HepG2 (cell line): ENCODE measurements at places on chromosomes 11 and 22. TPM values are rescaled to one million over a fixed set of nuclear protein-coding genes. Genes with fewer than 3 reads are reported as not detected.

GRCh38 chr11:131074573-131074972 is 158.3 kb upstream of the SNX19 start:
- H3K4me3 ChIP-seq: no peak overlapping the region
- no peaks in the 10 kb centered on the region for H3K27me3 ChIP-seq
- H3K4me1 ChIP-seq: no peaks in the 10 kb centered on the region
- no peaks in the 10 kb centered on the region for H3K36me3 ChIP-seq

DNA sequence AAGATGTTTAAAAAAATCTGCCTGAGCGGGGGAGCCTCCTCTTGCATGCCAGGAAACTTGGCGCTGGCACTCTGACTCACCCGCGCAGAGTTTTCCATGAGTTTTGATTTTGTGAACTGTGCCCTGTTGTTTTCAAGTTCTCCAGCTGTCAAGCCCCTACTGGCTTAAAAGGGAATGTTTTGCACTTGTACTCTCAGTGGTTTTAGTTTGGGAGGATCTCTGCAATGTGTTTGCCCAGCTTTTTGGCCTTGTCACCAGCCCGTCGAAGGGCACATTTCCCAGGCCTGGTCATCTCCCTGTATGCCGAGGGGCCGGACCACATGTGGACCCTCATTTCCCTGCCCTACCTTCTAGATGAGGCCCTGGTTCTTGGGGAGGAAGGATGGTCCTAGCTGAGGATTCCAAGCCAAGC is 12.2 kb downstream of the MRGPRF start:
- no peak overlapping the region for H3K27ac ChIP-seq
- peak; percentile 57 for DNase-seq
- peaks cover 71% of the 10 kb centered on the region for H3K27me3 ChIP-seq
- no peaks in the 10 kb centered on the region for H3K36me3 ChIP-seq
- no peak overlapping the region for H3K4me3 ChIP-seq

The CD6 gene
- total RNA-seq: not detected in 2 replicates

The SELENOM gene
- total RNA-seq: 2.4 and 4.1 TPM in 2 replicates

The CTNND1 gene
- 128 and 184 TPM in 2 replicates for total RNA-seq

The ABCC8 gene
- total RNA-seq: not detected in 2 replicates

GRCh38 chr22:36406721-36407120 is 19.0 kb upstream of the MYH9 start:
- no peak for DNase-seq
- no peaks in the 10 kb centered on the region for H3K36me3 ChIP-seq
- H3K27ac ChIP-seq: no peak overlapping the region
- H3K4me1 ChIP-seq: peaks cover 49% of the 10 kb centered on the region
- no peak overlapping the region for H3K4me3 ChIP-seq

GRCh38 chr11:131037873-131038272 is 121.6 kb upstream of the SNX19 start:
- H3K4me1 ChIP-seq: no peaks in the 10 kb centered on the region
- no peaks in the 10 kb centered on the region for H3K36me3 ChIP-seq
- no peak overlapping the region for H3K27ac ChIP-seq
- peaks cover 1% of the 10 kb centered on the region; the same call in 1 of the 2 replicates for H3K27me3 ChIP-seq

GRCh38 chr11:76589964-76590950 is 80.3 kb downstream of the LRRC32 start:
- H3K36me3 ChIP-seq: no peaks in the 10 kb centered on the region
- DNase-seq: no peak
- no peak overlapping the region for H3K27ac ChIP-seq
- no peaks in the 10 kb centered on the region; the same call in 1 of the 2 replicates for H3K27me3 ChIP-seq
- no peak overlapping the region for H3K4me3 ChIP-seq

The PRSS23 gene
- total RNA-seq: 0.20 and 0.28 TPM in 2 replicates

DNA sequence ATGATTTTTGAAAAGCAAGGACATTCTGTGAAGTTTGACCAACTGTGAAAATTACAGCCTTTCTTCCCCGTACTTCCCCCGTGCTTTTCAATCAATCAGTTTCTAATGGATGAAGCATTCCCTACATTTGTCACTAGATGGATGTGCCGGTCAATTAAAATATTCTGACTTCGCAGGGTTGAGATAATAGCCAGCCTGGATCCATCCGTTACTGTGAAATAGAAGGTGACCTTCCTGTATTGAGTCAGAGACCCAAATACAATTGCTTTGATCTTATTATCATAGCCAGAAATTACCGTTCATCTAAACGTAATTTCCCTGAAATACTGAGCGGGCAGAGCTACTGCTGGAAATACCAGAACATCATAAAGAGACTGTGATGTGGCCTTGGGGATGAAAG is 21.1 kb upstream of the PARVB start:
- H3K36me3 ChIP-seq: peaks cover 18% of the 10 kb centered on the region; the same call in 2 of the 3 replicates
- H3K4me3 ChIP-seq: no peak overlapping the region
- no peaks in the 10 kb centered on the region for H3K27me3 ChIP-seq
- no peak for DNase-seq
- H3K4me1 ChIP-seq: peaks cover 17% of the 10 kb centered on the region

- no peaks in the 10 kb centered on the region for H3K36me3 ChIP-seq
- no peak overlapping the region for H3K4me3 ChIP-seq
- no peak overlapping the region for H3K27ac ChIP-seq
- H3K4me1 ChIP-seq: no peaks in the 10 kb centered on the region
- H3K27me3 ChIP-seq: no peaks in the 10 kb centered on the region
Measured at GRCh38 chr11:110856996-110857812, 145.0 kb upstream of the ARHGAP20 start.

The BANF1 gene
- 40.5 and 45.9 TPM in 2 replicates for total RNA-seq

The GUCY1A2 gene
- 0.07 TPM in 1 of 2 replicates, not detected in the other for total RNA-seq

The SPDYC gene
- total RNA-seq: 0.15 TPM in 1 of 2 replicates, not detected in the other

The CEP126 gene
- total RNA-seq: 1.4 and 1.8 TPM in 2 replicates

GRCh38 chr11:12897867-12898266 is 111.2 kb upstream of the RASSF10 start:
- H3K27me3 ChIP-seq: no peaks in the 10 kb centered on the region
- no peak overlapping the region for H3K27ac ChIP-seq
- DNase-seq: no peak
- H3K4me1 ChIP-seq: peaks cover 25% of the 10 kb centered on the region
- no peak overlapping the region for H3K4me3 ChIP-seq

GRCh38 chr11:1592628-1593027 is 5.5 kb downstream of the KRTAP5-2 start:
- no peak for DNase-seq
- peaks cover 23% of the 10 kb centered on the region for H3K27me3 ChIP-seq
- no peak overlapping the region for H3K27ac ChIP-seq
- H3K4me1 ChIP-seq: peaks cover 19% of the 10 kb centered on the region; the same call in 1 of the 2 replicates

DNA sequence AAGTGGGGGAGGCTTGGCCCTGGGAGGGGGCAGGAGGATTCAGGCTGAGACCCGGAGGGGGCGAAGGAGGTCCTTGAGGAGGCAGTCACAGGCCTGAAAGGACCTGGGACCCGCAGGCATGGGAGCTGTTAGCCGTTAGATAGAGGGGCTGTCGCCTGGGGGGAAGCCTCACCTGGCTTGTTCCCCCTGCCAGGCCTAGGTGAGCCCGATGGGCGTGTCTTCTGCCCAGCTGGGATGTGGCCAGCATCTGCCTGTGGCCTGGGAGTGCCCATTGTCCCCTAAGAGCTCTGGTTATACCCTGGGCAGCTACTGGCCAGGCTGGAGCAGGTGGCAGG is 1.8 kb upstream of the DUSP8 start:
- peaks cover 37% of the 10 kb centered on the region for H3K4me1 ChIP-seq
- DNase-seq: no peak
- no peaks in the 10 kb centered on the region for H3K36me3 ChIP-seq
- H3K27me3 ChIP-seq: peaks cover 17% of the 10 kb centered on the region; the same call in 2 of the 3 replicates

The TUT1 gene
- total RNA-seq: 8.5 and 9.7 TPM in 2 replicates

DNA sequence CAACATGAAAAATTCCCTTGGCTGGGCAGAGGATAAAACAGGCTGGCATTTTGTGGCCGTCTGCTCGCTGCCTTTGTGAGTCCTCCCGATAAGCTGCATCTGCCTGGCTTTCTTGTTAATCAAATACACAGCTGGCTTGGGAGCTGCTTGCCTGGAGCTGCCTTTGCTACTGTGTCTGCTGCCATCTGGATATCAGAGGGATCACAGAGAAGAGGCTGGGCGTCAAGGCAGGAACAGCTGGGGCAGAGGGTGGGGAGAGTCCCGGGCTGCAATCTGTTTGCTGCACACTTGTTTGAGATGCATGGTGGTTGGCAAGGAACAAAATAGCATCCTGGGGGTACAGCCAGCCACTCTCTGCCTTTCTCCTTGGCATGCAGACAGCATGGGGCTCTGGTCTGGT is 36.0 kb downstream of the COMMD9 start:
- H3K4me3 ChIP-seq: no peak overlapping the region
- no peak for DNase-seq
- H3K27me3 ChIP-seq: 0 out of 3 replicates have a peak, but pooled peaks cover 8% of the 10 kb centered on the region
- no peaks in the 10 kb centered on the region for H3K4me1 ChIP-seq

The MCM5 gene
- total RNA-seq: 87.1 and 93.5 TPM in 2 replicates

GRCh38 chr11:61777234-61778090 is 14.9 kb downstream of the TMEM258 start:
- DNase-seq: no peak
- H3K4me3 ChIP-seq: no peak overlapping the region
- H3K27ac ChIP-seq: no peak overlapping the region
- peaks cover 5% of the 10 kb centered on the region for H3K4me1 ChIP-seq

DNA sequence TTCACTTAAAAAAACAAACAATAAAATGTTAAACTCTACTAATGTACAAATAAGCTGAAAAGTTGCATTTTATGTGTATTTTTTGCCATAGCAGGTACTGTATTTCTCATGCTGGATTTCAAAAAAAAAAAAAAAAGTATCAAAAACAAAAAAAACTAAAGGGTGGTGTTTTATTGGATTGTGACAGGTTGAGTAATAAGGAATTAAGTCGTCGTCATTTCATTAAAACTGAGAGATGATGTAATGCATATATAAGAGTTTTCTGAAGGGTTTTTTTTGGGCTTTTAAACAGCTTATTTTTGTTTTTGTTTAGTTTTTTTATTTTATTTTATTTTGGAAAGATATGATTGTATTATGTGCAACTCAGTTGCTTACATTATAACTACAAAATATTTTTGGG is 10.9 kb upstream of the ADSL start:
- H3K27me3 ChIP-seq: no peaks in the 10 kb centered on the region
- no peak overlapping the region for H3K27ac ChIP-seq
- H3K4me1 ChIP-seq: no peaks in the 10 kb centered on the region
- DNase-seq: no peak

The CNGA4 gene
- total RNA-seq: not detected in 2 replicates

The EHF gene
- total RNA-seq: 0.24 and 0.46 TPM in 2 replicates

The KCNE3 gene
- total RNA-seq: 0.33 and 0.41 TPM in 2 replicates

GRCh38 chr11:1272531-1272930 is 36.9 kb downstream of the TOLLIP start:
- no peak for DNase-seq
- no peaks in the 10 kb centered on the region for H3K27me3 ChIP-seq
- no peak overlapping the region for H3K4me3 ChIP-seq
- peaks cover 10% of the 10 kb centered on the region for H3K36me3 ChIP-seq
- no peak overlapping the region for H3K27ac ChIP-seq

The SUSD2 gene
- 0.94 and 2.1 TPM in 2 replicates for total RNA-seq

- no peak overlapping the region for H3K27ac ChIP-seq
- no peaks in the 10 kb centered on the region for H3K36me3 ChIP-seq
- H3K4me3 ChIP-seq: no peak overlapping the region
- no peaks in the 10 kb centered on the region for H3K4me1 ChIP-seq
Measured at GRCh38 chr22:22812031-22812905, 75.3 kb upstream of the IGLL5 start.

The MUC5B gene
- not detected in 2 replicates for total RNA-seq

DNA sequence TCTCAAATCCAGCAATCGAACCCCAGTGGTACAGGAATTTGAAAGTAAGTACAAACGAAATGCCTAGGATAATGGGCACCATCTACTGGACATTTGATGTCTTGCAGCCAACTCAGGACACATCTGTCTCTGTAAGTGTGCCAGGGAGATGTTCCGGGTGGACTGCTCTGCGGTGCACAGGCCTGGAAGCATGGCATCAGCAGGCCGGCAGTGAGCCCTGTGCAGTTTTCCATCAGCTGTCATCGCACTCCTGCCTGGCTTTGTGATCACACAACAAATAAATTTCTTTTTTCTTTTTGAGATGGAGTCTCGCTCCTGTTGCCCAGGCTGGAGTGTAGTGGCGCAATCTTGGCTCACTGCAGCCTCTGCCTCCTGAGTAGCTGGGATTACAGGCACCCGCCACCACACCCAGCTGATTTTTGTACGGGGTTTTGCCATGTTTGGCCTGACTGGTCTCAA is 71.0 kb downstream of the JAM3 start:
- no peaks in the 10 kb centered on the region for H3K4me1 ChIP-seq
- H3K27me3 ChIP-seq: no peaks in the 10 kb centered on the region
- H3K36me3 ChIP-seq: no peaks in the 10 kb centered on the region
- peak; percentile 58 for DNase-seq

DNA sequence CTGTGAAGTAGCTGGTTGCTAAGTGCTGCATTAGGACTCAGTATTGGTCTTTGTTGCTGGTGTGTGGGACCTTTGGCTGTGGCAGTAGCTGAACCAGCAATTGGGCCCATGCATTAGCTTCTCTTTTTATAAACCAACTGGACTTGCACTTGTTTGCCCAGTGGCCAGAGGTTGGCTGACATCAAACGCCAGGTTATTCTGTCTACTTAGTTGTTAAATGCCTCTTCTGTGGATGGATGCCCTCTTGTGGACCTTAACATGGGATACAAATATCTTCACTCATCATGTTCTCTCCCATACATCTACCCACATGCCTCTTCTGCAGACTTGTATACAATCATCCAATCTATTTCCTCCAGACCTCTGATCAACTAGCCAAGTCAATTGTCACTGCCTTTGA is 26.4 kb upstream of the ARHGAP20 start:
- H3K4me1 ChIP-seq: no peaks in the 10 kb centered on the region
- no peaks in the 10 kb centered on the region for H3K27me3 ChIP-seq
- no peaks in the 10 kb centered on the region for H3K36me3 ChIP-seq
- DNase-seq: no peak
- H3K27ac ChIP-seq: no peak overlapping the region

The GRAP2 gene
- not detected in 2 replicates for total RNA-seq

GRCh38 chr11:133895061-133895479 is 49.8 kb upstream of the SPATA19 start:
- H3K4me3 ChIP-seq: no peak overlapping the region
- no peaks in the 10 kb centered on the region for H3K36me3 ChIP-seq
- no peak for DNase-seq
- no peaks in the 10 kb centered on the region for H3K4me1 ChIP-seq
- H3K27ac ChIP-seq: no peak overlapping the region
- H3K27me3 ChIP-seq: peaks cover 14% of the 10 kb centered on the region; the same call in 2 of the 3 replicates

GRCh38 chr11:18259259-18259658 is 6.8 kb upstream of the SAA1 start:
- DNase-seq: peak; percentile 72
- peaks cover 56% of the 10 kb centered on the region for H3K4me1 ChIP-seq
- no peaks in the 10 kb centered on the region for H3K36me3 ChIP-seq
- H3K27ac ChIP-seq: no peak overlapping the region
- H3K27me3 ChIP-seq: no peaks in the 10 kb centered on the region

GRCh38 chr11:78833237-78833636 is 258.6 kb upstream of the NARS2 start:
- H3K4me1 ChIP-seq: no peaks in the 10 kb centered on the region
- H3K4me3 ChIP-seq: no peak overlapping the region
- H3K27ac ChIP-seq: no peak overlapping the region
- H3K27me3 ChIP-seq: no peaks in the 10 kb centered on the region; the same call in 2 of the 3 replicates
- DNase-seq: no peak

The SMIM35 gene
- not detected in 2 replicates for total RNA-seq

GRCh38 chr11:95337972-95338429 is 107.0 kb upstream of the SESN3 start:
- DNase-seq: no peak
- no peak overlapping the region for H3K4me3 ChIP-seq
- H3K27me3 ChIP-seq: no peaks in the 10 kb centered on the region
- H3K27ac ChIP-seq: no peak overlapping the region
